Forelimb muscle (tissue), 1 donor: ENCODE measurements at places on chromosomes 11 and 22.

- no peak for DNase-seq
These were observed 88.4 kb upstream of the TEAD1 start for GRCh38 chr11:12585861-12586260.

DNA sequence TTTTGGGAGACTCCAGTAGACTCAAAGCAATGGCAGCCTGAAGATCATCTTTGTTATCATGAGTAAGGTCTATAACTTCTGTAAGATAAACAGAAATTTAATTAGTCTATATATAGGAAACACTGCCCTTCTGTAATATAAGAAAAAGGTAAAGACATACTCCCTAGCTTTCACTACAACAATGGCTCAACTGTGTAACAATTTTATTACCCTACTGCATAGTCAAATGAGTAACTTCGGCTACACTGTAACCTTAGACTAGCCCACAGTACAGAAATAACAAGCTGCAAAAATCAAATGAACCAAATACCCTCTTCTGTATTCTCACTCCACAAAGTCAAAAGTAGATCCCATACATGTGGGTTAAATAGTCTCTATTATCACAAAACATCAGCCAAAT lies 33.7 kb downstream of the USP28 start:
- no peak for DNase-seq

GRCh38 chr11:55970935-55971334 lies 1.2 kb upstream of the OR10AG1 start:
- no peak for DNase-seq

DNA sequence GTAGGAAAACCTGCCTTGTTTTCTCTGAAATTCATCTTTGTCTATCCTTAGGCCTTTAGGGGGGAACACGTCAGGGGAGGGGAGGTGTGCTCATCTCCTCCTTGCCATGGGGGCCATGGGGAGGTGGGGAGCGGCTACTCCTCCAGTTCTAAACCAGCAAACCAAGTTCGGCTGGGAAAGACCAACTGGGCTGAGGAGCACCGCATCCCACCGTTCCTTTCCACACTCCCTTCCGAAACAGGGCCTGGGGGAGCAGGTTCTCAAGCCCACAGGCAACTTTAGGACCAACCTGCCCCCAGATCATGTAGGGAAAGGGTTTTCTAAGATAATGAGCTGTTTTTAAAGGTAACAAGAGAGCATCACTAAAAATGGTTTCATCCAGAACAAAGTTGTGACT lies 77.5 kb upstream of the PITPNB start:
- no peak for DNase-seq

DNA sequence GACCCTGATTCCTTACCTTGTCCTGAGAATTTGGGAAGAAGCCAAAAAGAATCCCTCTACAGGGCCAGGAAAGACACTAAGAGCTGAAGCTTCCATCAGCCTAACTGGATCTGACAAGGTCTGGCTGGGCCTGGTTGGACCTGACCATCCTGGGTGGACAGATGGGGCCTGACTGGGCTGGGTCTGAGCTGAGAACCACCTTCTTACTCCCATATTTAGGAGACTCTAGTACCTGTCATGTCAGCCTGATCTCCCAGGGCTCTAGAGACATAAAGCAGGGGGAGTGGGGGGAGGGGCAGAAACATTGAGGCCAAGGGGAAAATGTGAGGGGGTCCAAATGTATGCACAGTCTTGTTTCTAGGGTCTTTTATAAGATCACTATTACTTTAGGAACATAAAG lies 129.9 kb downstream of the BUD13 start:
- no peak for DNase-seq

DNA sequence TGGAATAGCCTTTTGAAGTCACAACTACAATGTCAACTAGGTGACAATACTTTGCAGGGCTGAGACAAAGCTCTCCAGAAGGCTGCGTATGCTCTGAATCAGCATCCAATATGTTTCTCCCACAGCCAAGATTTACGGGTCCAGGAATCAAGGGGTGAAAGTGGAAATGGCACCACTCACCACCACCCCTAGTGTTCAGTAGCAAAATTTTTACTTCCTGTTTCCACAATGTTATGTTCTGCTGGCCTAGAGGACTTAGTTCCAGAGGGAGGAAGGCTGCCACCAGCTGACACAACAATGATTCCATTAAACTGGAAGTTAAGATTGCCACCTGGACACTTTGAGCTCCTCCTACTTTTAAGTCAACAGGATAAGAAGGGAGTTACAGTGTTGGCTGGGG lies 68.5 kb upstream of the MPEG1 start:
- no peak for DNase-seq

GRCh38 chr11:35424157-35424940 lies 5.0 kb upstream of the SLC1A2 start:
- DNase-seq, result no peak
